A172 (cell line): ENCODE measurements at places on chromosomes 6 and 20. TPM values are rescaled to one million over a fixed set of nuclear protein-coding genes. Genes with fewer than 3 reads are reported as not detected.

The RHAG gene
- not detected in 2 replicates for total RNA-seq

The GCNT2 gene
- total RNA-seq = 16.6 and 19.3 TPM in 2 replicates

The RNF144B gene
- total RNA-seq = 0.60 and 1.3 TPM in 2 replicates

The COL21A1 gene
- not detected in 2 replicates for total RNA-seq

The SCRT2 gene
- total RNA-seq = not detected in 2 replicates

The TCF21 gene
- not detected in 2 replicates for total RNA-seq

DNA sequence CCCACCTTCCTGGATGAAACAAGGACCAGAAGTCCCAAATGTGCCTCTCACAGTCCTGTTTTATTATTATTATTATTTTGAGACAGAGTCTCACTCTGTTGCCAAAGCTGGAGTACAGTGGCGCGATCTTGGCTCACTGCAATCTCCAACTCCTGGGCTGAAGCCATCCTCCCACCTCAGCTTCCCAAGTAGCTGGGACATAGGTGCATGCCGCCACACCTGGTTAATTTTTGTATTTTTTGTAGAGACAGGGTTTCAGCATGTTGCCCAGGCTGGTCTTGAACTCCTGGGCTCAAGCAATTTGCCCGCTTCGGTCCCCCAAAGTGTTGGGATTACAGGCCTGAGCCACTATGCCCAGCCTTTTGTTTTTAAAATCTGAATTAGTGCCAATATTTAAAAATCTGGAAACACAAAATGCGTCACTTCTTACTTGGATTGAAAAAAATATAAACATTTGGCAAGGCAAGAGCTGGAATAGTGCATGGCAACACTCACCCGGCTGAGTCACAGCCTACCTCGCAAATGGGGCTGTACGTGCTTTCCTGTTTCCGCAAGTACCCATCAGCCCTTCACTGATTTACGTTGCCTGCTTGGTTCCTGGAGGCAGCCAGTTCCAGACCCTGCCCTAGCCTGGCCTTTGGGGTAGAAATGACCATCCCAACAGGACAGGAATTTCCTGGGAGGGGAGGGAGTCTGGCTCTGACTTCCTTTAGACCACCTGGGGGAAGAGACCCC lies 6.3 kb downstream of the SDCBP2 start:
- peak; percentile 85 for DNase-seq

GRCh38 chr6:32659856-32660595 lies 6.4 kb downstream of the HLA-DQB1 start:
- no peak for DNase-seq

DNA sequence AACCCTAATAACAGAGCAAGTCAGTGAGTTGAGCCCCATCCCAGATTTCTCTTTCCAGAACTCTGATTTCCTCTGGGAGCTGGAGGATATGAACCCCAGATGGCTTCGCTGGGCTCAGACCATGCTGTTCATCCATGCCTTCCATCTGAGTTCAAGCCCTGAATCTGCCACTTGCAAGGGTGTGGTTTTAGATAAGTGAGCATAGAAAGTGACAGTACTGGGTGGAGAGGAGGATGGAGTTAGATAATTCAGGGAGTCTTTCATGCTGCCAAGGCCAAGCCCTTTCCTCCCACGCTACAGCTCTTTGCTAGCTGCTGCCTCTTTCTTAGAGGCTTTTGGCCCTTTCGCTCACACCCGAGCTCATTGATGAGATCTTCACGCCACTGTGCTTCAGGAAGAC lies 57.2 kb upstream of the MAFB start:
- no peak for DNase-seq

GRCh38 chr20:5495939-5496338 lies 179.2 kb upstream of the PROKR2 start:
- no peak for DNase-seq

GRCh38 chr20:19284400-19285178 lies 72.1 kb downstream of the SLC24A3 start:
- DNase-seq = no peak

DNA sequence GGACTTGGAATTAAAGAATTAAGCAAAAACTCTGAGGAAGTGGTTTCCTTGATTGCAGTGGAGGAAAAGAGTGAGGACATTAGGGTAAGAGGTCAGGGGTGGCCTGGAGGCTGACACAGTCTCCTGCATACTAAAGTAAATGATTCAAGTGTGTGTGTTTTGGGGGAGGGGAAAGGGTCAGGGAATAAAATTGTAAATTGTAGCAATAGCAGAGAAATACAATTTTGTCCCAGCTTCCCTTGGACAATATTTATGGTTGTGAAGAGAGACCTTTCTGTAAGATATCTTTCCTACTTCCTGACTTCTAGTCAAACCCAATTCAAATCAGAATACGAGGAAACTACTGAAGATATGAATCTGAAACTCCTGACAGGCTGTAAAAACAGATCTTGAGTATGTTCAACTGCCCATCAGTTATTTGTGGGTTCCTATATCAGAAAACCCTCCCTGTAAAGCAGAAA lies 143.4 kb upstream of the HMGN3 start:
- DNase-seq = no peak

GRCh38 chr20:15890407-15890982 lies 682.8 kb downstream of the KIF16B start:
- no peak for DNase-seq

DNA sequence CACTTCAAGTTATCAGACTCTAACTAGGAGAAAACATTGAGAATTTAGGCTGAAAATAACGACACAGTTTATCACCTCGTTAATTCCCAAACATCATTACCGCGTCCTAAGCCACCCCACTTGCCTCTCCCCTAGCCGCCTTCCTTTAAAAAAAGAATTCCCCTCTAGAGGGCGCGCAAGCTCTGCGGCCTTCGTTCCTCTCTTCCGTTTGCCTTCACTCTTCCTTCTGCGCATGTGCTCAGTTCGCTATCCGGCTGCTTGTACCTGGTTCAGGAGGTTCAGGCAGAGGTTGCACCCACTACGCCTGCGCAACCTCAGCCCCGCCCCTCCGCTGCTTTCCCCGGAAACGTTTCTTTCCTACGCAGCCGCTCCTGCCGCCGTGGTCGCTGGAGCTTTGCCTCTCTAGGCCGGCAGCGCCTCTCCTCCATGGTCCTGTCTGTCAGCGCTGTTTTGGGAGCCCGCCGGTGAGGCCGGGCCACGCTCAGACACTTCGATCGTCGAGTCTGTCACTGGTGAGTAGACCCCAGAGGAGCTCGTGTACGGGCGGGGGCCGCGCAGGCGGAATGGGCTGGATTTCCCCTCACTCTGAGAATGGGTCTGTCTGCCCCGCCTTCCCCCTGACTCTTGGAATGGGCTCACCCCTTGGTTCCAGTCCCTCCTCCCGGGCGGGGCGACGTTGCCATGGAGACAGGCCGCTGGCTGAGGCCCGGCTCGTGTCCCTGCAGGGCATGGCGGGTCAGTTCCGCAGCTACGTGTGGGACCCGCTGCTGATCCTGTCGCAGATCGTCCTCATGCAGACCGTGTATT lies at the start of gene SYS1:
Gene SYS1, plus strand, starts transcription at position 353 of the 807 bp plus-strand sequence. Its CDS starts 376 bp downstream, at position 729.
- peak; percentile 99 for DNase-seq

DNA sequence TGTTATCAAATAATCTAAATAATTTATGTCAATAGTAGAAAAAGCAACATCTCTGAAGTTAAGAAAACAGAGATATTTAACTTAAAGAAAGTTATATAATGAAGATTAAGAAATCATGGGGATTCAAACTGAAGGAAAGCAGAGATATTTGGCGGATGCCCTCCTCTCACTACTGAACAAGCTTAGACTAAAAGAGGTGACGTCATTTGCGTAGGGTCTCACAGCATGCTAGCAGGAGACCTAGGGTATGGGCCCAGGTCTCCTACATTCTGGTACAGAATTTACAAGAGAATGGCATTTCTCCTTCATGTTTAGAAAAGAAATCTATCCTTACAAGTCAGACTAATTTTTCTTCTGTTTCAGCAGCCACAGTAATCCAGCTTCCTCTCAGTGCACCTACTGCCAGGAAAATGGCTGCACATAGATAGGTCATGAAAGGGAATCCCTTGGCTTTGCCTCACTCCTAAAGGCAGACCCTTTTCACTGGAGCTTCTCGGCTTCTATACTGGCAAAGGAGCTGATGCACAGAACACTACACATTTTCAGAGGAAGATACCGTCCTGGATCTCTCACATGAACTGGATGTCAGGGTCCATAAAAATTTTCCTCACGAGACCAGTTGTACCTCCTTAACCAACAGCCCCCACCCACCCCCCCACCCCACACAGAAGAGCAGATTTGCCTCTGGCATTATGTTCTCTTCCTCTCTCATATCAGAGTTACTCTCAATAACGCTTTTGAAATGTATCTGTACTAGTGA lies 41.8 kb upstream of the DST start:
- DNase-seq = no peak

DNA sequence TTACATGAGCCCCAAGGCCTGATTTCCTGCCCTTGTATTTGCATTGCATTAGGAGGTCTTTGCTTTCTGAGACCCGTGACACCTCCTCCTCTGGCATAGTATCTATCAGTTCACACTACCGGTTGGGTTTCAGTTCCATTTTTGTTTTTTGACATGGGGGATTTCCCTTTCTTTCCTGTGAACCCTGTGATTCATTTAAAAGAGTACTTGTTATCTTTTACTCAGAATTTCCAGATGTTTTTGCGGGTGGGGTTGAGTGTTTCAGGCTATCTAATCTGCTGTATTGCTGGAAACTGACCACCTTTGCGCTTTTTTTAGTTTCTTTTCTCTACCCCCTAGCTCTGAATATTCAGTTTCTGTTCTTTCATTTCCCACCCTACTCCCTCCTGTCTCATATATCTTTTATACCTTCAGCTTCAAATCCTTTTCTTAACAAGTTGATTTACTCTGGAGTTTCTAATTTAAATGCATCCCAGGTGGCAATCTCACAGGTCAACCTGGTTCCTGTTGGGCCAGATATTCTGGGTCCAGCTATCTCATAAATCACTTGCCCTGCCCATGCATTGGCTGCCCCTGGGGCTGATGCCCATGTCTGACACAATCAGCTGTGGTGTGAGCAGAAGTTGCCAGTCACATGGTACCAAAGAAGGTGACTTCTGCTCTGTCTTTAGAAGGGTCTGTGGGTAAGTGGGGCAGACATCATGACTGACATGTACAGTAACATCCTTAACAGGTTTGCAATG lies 14.3 kb upstream of the NCOA3 start:
- peak; percentile 25 for DNase-seq

DNA sequence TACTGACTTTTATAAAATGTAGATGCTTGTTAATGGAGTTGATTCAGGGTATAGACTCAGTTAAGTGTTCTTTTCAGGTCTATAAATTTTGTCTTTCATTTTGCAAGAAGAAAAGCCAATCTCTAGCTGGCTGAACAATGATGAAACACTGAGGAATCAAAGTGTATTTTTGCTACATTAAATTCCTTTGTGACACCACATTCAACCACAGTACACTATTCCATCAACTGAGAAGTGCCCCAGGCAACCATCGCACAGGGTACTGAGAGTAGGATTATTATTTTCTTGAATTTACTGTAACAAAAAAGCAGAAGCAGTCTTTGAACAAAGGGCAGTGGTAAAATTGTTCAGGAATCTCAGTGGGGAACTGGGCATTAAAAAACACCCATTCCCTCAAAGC lies 83.6 kb downstream of the PREP start:
- DNase-seq = no peak

GRCh38 chr6:71248306-71248765 lies 40.3 kb upstream of the OGFRL1 start:
- DNase-seq = peak; percentile 32

GRCh38 chr6:134472661-134473060 lies 154.7 kb upstream of the SGK1 start:
- no peak for DNase-seq

DNA sequence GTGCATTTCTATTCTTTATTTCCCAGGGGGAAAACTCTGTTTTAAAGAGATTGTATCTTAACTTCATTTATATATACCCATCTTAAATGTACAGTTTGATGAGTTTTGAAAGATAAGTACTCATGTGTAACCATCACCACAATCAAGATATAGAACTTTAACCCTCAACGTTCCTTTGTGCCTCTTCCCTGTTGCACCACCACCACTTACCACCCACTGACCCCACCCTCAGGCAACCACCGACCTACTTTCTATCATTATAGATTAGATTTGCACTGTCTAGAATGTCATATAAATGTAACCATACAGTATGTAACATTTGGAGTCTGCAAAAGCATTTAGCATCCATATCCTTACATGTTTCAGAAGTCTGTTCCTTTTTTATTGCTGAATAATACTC lies 121.0 kb downstream of the RTN4IP1 start:
- DNase-seq = no peak

GRCh38 chr20:23146181-23146580 lies 60.1 kb upstream of the CD93 start:
- DNase-seq = no peak

DNA sequence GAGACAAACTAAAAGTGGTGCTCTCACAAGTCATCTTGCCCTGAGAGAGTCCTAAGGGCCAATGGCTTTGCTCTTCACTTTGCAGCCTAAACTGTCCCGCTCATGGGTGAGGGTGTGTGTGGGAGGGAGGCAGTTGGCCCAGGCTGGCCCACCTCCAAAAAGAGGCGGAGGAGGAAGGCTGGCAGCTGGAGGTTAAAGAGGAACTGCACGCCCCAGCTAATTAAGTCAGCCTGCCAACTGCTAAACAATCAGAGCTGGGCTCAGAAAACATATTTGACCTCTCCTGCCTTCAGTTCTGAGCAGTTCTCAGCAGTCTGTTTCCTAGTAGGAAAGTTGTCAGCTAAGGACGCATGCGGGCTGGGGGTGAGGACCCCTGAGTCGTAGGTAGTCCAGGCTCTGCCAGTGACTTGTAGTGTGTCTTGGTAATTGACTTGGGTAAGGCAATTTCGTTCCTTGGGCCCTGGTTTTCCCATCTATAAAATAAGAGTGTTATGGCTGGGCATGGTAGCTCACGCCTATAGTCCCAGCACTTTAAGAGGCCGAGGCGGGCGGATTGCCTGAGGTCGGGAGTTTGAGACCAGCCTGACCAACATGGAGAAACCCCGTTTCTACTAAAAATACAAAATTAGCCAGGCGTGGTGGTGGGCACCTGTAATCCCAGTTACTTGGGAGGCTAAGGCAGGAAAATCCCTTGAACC lies 17.0 kb downstream of the GSS start:
- DNase-seq = no peak

- DNase-seq = no peak
These were observed 274.8 kb upstream of the SYNCRIP start for GRCh38 chr6:85917522-85917921.

GRCh38 chr6:129875610-129876520 lies 14.8 kb upstream of the TMEM244 start:
- no peak for DNase-seq

DNA sequence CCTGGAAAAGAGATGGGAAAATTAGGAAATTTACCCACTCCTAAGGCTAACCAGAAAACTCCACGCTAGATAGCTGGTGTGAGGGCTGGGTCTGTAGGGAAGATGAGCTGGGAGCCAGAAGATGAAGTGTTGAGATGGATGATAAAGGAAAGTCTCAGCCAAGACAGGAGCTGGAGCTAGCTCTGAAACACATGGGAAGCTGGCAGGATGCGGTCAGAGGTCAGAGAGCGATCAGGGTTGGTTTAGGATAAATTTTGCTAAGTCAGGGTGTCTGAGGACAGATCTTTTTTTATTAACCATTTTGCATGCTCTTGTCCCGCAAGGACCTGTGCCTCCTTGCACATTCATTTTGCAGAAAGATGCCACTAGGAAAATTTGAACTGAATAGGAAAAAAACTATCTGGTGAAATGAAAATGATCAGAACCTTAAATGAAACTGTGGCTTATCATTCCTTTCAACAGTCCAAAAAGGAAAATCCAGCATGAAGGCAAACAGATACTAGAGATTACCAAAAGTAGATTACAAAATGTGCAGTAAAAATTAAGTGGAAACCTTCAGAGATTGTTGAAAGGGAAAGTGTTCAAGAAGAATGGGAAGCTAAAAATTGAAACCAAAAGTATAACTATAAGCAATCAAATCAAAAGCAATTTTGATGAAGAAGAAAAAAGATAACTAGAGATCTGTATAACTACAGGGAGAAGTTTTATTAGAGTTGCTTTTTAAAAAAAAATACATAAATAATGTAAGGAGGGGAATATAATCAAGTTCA lies 10.7 kb upstream of the EDN1 start:
- no peak for DNase-seq
